Panc1 (cell line): ENCODE measurements at places on chromosomes 5 and 9. TPM values are rescaled to one million over a fixed set of nuclear protein-coding genes. Genes with fewer than 3 reads are reported as not detected.

MEF2C gene
- total RNA-seq = 9.9 TPM

C9orf50 gene
- not detected for total RNA-seq

SPINK5 gene
- total RNA-seq = not detected

NUTM2G gene
- total RNA-seq = not detected

PCDHB2 gene
- 12.8 TPM for total RNA-seq

PCDHA12 gene
- total RNA-seq = 10.0 TPM

DNA sequence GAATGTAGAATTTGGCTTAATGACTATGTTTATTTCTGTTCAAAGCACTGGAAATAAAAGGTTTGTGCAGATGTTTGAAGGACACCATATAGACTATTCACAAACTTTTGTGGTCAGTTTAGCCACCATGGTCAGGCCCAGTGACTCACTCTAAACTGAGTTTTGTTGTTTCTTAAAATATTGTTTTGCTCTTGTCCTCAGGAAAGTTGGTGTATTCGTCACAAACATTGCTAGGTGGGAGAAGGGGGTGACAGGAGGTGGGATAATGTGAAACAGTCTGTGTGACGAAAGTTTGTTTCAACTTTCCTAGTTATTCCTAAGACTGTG, 35.0 kb upstream of the LIFR start:
- no peak for DNase-seq

DNA sequence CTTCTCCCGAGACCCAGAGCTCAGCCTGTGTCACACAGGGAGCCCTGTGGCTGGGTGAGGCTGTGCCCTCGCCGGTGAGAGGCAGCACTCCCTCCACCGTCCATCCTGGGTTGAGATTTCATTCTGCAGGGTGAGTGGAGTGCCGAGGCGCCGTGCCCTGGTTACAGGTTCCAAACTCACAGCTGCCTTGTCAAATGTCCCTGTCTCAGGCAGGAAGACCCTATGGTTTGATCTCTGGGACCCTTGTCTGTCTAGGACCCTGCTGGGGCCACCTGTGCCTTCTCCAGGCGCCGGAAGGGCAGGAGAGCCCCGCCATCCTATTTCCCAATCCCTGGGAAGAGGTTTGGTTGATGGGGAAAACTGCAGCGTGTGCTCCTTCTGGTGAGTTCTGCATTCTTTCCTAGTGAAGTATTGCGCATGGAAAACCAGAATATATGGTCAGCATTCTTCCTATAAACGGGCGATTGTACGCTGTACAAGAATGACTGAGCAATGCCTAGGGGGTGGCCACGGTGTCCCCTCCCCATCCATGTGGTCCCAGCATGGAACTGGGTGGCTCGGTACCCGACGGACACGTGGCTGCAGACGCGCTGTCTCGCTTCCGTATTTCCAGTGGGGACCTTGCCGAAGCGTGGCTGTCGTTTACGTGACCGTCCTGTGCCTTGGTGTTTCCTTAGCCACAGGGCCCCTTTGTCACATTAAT, 95.9 kb upstream of the COL5A1 start:
- DNase-seq = no peak

- no peak for DNase-seq
These were observed 35.3 kb upstream of the POMT1 start for GRCh38 chr9:131467214-131467935.

DNA sequence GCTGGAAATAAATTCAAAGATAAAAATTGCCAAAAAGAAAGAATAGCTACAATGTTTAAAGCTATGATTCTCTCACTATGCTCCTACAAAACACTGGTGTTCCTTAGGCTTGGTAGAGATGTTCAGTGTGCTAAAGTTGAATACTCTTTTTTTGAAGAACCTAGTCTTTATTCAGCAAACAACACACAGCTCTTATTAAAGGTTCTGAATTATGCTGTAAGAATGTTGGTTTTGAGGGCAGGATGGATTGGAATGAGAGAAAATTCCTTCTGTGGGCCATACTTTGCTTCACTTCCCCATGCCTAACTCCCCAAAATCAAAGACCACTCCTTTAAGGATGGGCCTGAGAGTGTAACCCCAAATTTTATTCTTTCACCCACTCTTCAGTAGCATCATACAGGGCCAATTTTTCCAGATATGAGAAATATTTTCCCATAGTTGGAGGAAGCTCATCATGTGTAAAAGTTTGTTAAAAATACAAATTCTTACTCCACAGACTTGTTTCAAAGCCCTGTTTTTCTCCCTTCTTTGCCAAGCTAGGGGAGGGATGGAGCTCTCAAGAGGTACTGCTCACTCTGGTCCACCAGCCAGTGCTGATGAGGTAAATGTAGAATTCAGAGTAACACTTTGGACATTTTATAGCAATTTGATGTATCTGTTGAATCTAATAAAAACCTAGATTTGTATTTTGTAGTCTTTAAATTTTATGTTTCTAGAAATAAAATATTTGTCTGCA, 99.3 kb downstream of the GDNF start:
- no peak for DNase-seq

GRCh38 chr5:78908173-78909061, 76.7 kb downstream of the ARSB start:
- no peak for DNase-seq

DNA sequence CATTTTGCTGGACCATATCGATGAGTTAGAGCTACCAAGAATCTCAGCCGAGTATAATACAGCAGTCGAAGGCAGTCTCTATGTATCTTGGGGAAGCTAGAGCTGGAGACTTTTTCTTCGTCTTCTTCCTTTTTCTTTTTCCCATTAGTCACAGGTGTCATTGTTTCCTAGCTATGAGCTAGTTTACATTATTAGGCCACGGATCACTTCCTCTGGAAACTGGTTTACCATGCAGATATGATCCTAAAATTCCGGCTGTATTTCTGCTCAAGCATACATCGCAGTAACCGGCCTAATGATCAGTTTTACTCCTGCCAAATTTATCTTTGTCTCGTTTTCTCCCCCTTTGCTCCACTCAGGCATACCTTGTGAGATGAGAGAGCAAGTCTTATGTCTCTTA, 312.8 kb downstream of the ARHGAP26 start:
- DNase-seq = no peak

GRCh38 chr5:28914297-28914696, 1875.9 kb upstream of the CDH9 start:
- no peak for DNase-seq

DNA sequence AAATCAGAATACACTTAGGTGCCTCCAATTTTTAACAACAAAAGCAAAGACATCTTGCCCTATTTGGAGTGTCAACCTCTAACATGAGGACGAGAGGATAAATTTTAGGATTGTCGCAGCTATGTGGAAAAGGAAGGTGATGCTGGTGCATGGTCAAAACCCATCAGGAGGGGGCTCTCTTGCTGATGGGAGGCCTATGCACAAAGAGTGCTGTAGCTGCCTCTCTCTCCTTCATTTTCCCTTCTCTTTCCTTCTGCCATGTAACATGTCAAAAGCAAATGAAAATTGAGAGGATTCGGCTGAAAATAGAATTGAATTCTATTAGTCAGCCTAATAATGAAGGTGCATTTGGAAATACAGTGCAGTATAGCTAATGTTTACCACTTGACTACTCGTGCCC, 578.7 kb upstream of the ZNF462 start:
- no peak for DNase-seq

DNA sequence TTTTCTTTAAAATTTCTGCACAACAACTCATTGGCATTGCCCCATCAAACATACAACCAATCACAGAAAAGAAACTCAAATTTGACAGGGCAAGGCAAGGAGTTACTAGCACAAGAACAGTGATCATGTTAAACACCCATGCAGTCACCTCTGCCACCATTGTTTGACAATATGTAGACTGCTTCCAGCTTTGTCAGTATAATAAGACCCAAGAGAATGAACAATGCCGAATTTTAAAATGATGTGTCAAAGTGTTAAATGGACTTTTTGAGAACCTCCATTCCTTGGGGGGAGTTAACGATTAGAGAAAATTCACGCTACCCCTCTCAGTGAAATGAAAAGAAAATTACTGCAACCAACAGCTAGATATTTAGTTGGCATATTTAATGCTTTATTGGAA, 109.2 kb downstream of the SEMA6A start:
- DNase-seq = no peak

DNA sequence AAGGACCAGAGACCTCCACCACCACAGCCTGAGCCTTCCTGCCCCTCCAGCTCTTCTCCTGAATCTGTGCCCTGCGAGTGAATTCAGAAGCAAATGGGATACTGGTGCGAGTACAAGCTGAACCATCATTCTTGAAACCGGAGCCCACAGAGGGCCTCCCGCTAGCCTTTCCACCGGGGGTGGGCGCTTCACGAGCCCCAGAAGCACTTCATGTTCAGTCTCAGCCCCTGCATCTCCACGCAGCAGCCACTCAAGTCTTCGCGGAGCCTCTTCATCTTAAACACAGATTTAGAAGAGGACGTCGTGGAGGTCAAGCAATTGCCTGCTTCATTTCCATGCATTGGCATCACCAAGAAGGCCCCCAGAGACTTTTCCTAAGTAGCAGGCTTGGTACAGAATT, 26.0 kb upstream of the OLFM1 start:
- DNase-seq = no peak

- DNase-seq = no peak
These were observed 14.5 kb downstream of the ZDHHC21 start for GRCh38 chr9:14678776-14679175.

GRCh38 chr9:122005597-122005996, 87.5 kb downstream of the TTLL11 start:
- DNase-seq = no peak

GRCh38 chr5:116299746-116300640, 215.2 kb downstream of the COMMD10 start:
- no peak for DNase-seq
